ENCODE measurements at places on chromosomes 2 and 18. TPM values are rescaled to one million over a fixed set of nuclear protein-coding genes. Genes with fewer than 3 reads are reported as not detected.

The TACR1 gene
- 0.01 TPM for polyA plus RNA-seq

- no peak for DNase-seq
These were observed 77.4 kb downstream of the NAB1 start for GRCh38 chr2:190726255-190726654.

The RNF138 gene
- 2.9 TPM for polyA plus RNA-seq

DNA sequence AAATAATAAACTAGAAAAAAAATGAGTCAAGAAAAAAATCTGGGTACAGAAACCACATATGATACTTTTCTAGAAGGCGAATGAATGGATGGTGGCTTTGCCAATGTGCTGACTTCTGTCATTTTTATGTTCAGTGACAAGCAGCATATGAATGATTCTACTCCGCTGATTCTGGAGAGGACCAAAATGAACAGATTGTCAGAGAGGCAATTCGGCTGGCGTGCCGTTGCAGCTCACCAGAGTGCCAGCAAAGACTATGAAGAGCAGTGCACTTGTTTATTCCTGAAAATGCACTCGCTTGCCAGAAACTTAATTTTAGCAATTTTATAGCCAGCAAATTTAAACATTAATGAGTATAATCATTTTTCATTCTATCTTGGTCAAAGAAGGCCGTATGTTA, 105.9 kb upstream of the NYAP2 start:
- no peak for DNase-seq

- no peak for DNase-seq
These were observed 30.2 kb upstream of the ZEB2 start for GRCh38 chr2:144550084-144550483.

- no peak for DNase-seq
These were observed 784.0 kb upstream of the KLHL29 start for GRCh38 chr2:22600999-22601398.

DNA sequence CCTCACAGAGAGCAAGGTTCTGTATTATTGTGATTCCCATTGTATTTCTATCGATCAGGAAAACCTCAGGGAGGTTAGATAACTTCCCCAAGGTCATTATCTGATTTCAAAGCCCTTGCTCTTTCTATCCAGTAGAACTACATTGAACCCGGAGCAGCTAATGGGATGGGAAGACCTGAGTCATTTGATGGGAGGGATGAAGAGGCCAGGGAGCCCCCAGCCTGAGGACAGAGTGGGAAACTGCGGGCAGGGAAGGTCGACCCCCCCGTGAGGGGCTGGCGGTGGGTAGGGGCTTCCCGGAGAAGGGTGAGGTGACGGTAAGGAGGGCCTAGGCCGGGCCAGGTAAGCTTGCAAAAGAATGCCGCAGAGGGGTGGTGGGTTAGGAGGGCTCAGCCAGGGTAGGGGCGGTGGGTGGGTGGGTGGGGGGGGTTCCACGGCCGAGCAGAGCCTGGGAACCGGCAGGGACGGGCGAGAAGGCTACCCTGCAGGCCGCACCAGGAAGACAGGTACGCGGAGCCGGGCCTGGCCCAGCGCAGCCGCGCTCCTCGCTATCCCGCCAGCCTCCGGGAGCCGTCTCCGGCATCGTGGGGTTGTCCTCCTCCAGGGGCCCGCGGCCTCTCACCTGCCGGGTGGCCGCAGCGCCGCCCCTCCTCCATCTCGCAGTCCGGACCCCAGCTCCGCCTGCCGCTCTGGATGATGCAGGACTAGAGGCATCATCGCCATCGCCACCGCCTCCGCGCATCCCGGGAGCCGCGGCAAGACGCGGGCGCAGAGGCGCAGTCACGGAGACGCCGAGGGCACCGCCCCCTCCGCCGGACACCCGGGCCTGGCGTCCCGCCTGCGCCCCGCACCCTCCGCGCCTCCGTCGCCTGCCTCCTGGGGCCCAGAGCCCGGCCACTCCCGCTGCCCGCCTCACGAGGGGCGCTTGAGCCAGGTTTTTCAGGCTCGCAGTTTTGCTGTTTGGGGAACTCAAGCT, at the start of gene GPR75:
GPR75 (minus strand) TSS at position 762 of the 976 bp plus-strand sequence. CDS start 5,211 bp downstream, outside the sequence.
- DNase-seq = peak; percentile 15

The ANKRD36C gene
- 4.0 TPM for polyA plus RNA-seq

- DNase-seq = peak; percentile 95
These were observed 1.1 kb upstream of the ZBTB7C start for GRCh38 chr18:48410095-48410920.

The DSC3 gene
- polyA plus RNA-seq = 0.22 TPM

- DNase-seq = no peak
These were observed 83.7 kb upstream of the B3GNT2 start for GRCh38 chr2:62112179-62112578.

The SKA1 gene
- polyA plus RNA-seq = 0.35 TPM

DNA sequence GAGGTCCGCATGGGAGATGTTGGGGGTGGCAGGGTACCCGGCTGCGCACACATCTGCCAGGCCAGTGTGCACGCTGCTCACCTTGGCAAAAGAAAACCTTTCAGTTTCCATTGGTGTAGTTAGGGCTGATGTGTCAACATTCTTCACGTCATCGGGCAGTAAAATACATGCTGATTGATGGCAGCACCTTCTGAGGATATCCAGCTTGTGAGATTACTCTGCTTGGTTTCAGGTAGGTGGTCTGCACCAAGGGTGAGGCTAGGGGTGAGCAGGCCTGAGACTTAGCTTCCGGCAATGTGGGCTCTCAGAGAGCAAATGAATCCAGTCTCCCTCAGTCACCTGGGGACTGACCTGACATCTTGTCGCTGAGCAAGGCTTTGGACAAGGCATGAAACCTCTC, 19.3 kb upstream of the ACKR3 start:
- DNase-seq = no peak

GRCh38 chr2:22748909-22749308, 636.1 kb upstream of the KLHL29 start:
- DNase-seq = no peak

DNA sequence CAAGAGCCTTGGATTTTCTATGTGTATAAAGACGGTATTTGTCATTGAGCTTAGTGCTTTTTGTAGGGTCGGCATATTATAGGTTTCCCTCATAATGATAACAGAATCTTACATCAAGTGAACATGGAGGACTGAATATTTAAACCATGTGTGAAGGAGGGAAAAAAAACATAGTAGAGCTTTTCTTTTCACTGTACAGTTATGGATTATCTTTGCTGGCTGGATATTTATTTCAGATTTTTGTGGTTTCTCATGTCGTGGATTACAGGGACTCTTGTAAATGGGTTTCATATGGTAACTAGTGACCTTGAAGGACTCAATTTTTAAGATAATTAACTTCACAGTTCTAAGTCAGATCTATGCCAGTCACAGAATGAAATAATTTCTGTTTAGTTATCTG, 330.2 kb upstream of the NRP2 start:
- DNase-seq = no peak

The RIT2 gene
- not detected for polyA plus RNA-seq

DNA sequence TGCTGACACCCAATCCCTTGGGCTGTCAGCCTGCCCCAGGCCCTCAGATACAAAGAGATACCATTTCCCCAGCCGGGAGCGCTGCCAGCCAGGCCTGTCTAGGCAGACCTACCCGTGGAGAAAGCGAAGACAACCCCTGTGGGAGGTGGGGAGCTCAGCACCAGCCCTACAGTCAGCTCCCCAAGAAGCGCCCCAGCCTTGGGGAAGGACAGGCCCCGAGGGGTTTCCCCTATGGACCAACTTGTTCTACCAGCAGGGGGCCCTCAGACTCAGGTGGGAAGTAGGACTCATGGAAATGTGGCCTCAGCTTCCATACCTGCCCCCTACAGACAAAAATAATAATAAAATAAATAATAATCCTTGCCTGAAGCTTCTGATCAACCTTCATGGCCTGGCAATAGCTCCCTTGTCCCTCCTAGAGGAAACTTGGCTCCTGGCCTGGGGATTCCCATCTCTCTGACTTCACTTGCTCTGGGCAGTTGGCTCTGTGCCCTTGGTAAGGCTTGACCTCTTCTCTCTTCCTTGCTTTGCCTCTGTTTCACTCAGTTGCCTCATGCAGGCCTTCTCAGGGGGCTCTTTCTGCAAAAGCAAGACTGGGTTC, 7.0 kb downstream of the SLC35F6 start:
- peak; percentile 92 for DNase-seq

DNA sequence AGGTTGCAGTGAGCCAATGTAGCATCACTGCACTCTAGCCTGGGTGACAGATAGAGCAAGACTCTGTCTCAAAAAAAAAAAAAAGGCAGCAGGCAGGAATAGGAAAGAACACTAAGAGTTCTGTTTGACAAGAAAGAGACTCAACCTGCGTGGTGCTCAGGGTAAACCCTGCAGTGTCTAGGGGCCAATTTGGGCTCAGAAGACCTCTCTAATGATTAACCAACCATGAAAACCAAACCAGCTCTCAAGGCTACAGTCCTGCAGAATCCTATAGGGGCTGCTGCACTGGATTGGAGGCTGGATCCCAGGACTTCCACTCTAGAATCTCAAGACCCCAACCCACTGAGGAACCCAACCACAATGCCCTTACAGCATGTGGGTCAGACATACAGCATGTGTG, 2.4 kb downstream of the TRABD2A start:
- no peak for DNase-seq

DNA sequence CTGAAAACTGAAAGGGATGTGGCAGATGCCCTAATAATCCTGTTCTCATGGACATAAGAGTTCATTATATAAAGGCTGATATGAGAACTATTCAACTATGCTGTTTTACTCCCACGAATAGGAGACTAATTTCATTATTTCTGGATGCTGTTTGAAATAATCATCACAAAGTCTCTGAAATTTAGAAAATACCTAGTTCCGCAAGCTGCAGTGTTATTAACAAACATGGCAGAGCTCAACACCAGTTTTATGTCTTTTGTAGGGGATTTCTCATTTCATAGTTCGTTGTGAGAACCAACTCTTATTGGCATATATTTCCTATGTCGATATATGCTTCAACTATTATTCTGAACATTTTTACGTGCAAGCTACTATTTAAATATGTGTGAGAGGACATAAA, 200.3 kb upstream of the SLC8A1 start:
- DNase-seq = no peak

The UGT1A10 gene
- polyA plus RNA-seq = not detected

The TPO gene
- 7.7 TPM for polyA plus RNA-seq

DNA sequence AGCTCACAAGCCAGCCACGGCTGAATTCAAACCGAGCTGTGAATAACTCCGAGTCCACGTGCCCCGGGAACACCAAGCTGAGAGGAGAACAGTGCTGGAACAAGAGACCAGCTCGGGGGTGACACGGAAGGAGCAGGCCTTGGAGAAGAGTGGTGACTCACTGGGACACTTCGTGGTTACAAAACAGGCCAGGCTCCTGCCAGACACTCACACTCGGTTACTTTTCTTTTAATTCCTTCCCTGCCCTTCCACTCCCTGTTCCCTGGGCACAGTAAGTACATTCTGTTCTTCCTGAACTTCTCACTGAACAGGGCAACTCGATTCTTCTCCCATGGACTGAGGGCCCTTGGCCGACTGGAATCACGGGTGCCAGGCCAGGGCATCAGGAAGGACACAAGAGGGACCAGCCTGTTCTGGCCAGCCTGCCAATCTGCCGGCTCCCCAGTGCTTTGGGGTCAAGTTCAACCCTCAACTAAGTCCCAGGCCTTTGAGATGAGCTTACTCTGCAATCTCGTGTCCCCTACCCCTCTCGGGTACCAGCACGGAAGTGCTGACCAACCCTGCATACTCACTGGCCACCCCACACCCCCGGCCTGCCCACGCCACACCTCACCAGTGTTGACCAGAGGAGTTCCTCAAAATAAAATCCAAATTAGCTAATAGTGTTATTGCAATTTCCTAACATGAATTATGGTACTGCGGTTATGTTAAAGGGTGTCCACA, 87.5 kb downstream of the TFCP2L1 start:
- peak; percentile 51 for DNase-seq

The PLCL1 gene
- 22.0 TPM for polyA plus RNA-seq

The PMS1 gene
- polyA plus RNA-seq = 7.8 TPM

DNA sequence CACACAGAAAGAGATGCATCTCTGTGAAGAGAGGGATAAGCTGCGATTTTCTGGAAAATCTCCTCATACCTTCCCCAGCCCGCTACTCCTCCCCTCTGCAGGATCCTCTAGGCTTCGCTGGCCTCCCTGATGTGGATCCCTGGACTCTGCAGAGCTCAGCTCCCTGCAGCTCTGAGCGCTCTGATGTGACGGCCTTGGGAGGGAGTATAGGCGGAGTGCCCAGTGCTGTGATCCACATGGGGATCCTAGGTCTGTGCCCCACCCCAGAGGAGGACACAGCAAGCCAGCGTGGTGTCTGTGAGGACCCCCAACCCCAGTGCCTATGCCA, 111.0 kb downstream of the GYPC start:
- no peak for DNase-seq

- no peak for DNase-seq
These were observed 36.0 kb downstream of the PAIP2B start for GRCh38 chr2:71190656-71191569.

- DNase-seq = no peak
These were observed 55.9 kb upstream of the RTN4 start for GRCh38 chr2:55106148-55106547.

The IMPACT gene
- polyA plus RNA-seq = 9.1 TPM

The MROH2A gene
- polyA plus RNA-seq = not detected

The RUFY4 gene
- not detected for polyA plus RNA-seq

Measured in heart left ventricle (tissue), 16 donors.